Epithelial cell of proximal tubule (primary cell): ENCODE measurements at places on chromosomes 6 and 20. TPM values are rescaled to one million over a fixed set of nuclear protein-coding genes. Genes with fewer than 3 reads are reported as not detected.

The CCN6 gene
- total RNA-seq: 0.58 and 1.4 TPM in 2 replicates

DNA sequence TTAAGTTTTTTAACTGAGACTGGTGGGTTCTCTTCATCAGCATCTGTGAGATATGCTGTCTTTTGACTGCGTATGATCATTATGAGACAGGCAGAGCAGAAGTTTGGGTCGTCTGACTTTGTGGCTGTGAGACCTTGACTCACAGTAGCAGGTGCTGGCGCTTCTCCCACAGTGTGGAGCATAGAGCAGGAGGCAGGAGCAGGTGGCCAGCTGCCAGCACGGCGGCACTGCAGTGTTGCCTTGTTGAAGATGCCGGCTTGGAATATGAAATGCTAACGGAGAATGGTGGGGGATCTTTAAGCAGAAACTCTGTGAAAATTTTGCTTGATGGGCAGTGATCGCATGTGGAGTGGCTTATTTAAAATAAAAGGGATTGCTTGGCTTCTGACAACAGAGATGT, 105.0 kb downstream of the TIAM2 start:
- DNase-seq: no peak

GRCh38 chr20:52003415-52003814, 188.2 kb downstream of the ZFP64 start:
- DNase-seq: no peak

DNA sequence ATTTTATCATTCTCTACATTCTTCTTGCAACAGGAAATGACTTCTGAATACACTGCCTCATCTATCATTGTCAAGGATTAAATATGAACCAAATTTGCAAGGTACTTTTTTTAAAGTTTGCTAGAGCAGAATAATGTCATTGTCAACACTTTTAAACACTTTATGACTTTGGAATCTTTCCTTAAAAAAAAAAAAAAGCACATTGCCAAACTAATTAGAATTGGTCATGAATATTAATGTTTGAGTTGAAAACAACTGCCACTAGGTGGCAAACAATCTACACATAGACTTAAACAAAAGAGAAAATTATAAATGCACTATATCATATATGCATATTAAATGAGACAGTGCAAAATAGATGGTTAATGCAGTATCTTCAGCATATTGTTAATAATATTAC, 32.5 kb upstream of the TMEM244 start:
- no peak for DNase-seq

DNA sequence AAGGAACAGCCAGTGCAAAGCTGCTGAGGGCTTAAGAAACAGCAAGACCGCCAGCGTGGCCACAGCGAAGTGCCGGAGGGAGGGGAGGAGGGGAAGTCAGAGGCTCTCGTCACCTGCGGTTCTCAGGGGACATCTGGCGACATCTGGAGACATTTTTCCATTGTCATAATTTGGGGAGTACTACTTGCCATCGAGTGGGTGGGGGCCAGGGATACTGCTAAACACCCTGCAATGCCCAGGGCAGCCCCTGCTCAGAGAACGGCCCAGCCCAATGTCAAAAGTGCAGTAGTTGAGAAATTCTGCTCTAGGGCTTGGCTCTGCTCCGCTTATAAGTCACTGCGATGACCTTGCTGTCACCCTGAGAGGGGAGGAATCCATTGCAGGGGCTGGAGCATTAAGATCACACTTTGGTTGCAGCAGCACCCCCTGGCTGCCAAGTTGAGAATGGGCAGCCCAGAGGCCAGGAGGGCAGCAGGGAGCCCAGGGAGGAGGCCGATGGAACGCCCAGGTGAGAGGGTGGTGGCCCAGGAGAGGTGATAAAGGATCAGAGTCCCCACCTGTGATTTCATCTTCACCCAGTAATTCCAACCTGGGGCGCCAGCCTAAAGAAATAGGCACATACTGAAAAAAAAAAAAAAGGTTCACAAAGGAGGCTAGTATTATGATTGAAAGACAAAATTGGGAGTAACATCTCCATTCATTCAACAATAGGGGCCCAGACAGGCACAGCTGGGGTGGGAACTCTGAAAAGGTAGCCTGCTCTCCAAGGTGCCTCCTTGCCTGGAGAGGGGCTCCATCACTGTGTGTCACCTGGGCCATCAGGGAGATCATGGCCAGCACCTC, 218.2 kb downstream of the BMP7 start:
- no peak for DNase-seq

The FNDC1 gene
- 0.14 TPM in 1 of 2 replicates, not detected in the other for total RNA-seq

DNA sequence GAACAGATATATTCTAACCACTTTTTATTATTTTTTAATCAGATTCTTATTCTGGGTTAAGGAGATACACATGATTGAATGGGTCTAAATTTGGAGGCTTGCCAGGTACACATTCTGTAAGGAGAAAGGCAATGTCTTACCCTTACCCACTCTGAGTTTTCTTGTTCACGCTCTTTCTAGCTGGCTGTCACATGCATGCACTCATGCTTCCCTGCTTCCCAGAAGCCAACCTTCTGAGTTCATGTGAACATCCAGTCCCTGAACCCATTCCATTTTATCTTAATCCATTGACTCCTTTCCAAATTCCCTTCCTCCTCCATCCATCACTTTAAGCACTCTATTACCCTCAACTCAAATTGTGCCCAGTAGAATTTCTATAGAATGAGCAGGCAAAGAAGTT, 17.5 kb upstream of the MOCS1 start:
- DNase-seq: no peak

GRCh38 chr6:2793534-2794151, 28.4 kb downstream of the WRNIP1 start:
- no peak for DNase-seq
